ENCODE measurements at places on chromosomes 11 and 22.

DNA sequence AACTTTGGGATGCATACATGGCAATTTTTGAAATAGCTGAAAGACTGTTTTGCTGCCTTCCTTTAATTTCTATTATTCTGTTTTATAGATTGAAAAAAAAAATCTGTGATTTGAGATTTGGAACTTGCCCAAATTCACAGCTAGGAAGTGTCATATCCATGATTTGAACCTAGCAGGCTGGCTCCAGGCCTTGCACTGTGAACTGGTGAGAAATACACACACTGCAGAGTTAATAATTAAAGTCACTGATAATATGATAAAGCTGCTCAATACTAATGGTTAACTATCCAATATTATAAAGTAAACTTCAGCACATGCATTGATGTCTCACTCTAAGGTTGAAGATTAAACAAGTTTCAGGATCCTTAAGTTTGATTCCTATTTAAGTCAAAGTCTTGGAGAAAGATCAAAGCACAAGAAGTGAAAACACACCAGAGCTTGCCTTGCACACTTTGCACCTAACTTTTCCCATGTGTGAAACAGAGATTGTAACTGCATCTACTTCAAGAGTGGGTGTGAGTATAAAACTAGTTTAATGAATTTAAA lies 150.6 kb upstream of the CCDC179 start:
- no peak for DNase-seq

DNA sequence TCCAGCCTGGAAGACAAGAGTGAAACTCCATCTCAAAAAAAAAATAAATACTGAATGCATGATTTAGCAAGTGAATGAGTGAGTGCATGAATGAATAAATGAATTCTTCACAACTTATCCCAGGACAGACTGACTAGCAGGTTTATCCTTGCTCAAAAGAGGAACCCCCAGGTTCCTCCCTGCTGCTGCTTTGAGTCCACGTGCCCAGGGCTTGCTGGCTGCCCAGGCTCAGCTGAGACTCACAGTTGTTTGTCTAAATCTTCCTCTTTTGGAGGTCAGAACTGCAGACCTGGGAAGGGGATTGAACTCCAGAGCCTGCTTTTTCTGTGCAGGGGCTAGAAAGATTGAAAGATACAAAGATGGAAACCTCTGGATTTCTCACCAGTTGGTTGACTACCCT lies 117.4 kb upstream of the TMEM45B start:
- no peak for DNase-seq

DNA sequence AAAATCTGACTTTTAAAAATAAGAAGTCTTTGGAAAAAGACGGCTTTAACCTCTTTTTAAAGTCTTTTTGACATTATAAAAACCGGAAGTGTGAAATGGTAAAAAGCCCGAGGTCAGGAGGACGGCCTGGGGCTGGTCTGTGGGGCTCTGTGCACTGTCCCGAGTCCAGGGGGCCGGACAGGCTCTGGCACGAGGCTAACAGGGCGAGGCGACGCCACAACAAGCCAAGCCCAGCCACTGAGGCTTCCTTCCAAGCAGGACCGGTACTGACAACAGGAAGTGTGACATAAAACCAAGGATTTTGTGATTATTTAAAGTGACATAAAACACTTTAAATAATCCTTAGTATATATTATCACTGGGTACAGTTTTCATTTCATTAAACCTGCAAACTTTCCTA lies 39.2 kb downstream of the BRD1 start:
- DNase-seq: no peak

GRCh38 chr11:118447423-118447822 lies 11.1 kb downstream of the KMT2A start:
- no peak for DNase-seq

GRCh38 chr11:37560346-37560745 lies 962.3 kb upstream of the RAG2 start:
- no peak for DNase-seq

- DNase-seq: no peak
These were observed 53.9 kb downstream of the SMIM38 start for GRCh38 chr11:69209421-69210309.

DNA sequence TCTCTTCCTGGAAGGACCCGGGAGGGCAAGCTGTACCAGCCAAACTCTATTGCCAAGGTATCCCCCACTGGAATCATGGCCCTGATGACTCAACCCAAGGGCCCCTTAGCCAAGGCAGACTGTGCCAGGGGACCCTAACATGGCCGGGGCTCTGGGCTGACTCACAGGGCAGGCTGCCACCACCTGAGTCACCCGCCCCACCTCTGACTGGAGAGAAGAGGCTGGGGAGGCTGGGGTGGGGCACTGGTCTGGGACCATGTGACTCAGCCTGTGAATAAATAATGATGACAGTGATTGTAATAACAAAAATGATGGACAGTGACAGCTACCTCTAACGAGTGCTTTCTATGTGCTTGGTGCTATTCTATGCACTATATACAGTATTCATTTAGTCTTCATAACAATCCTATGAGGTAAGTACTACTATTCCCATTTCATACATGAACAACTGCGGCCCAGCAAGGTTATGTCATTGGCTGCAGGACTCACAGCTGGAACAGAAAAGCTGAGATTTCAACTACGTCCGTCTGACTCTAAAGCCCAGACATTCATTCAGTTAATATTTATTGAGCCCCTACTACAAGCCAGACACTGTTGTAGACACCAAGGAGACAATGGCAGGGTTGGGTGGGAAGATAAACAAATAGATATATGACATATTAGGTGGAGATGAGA lies 84.2 kb downstream of the FBXO7 start:
- no peak for DNase-seq

Measured in activated CD4-positive, alpha-beta T cell treated with anti-CD3 and anti-CD28 coated beads, Interleukin-2, amount 50 U/mL, for 48 hours (primary cell).